ENCODE measurements at places on chromosomes 11 and 22.

- peak; percentile 43 for DNase-seq
Measured at GRCh38 chr11:123560006-123560405, 94.4 kb downstream of the SCN3B start.

- DNase-seq, result no peak
Measured at GRCh38 chr22:38282397-38282796, 9.6 kb upstream of the TMEM184B start.

DNA sequence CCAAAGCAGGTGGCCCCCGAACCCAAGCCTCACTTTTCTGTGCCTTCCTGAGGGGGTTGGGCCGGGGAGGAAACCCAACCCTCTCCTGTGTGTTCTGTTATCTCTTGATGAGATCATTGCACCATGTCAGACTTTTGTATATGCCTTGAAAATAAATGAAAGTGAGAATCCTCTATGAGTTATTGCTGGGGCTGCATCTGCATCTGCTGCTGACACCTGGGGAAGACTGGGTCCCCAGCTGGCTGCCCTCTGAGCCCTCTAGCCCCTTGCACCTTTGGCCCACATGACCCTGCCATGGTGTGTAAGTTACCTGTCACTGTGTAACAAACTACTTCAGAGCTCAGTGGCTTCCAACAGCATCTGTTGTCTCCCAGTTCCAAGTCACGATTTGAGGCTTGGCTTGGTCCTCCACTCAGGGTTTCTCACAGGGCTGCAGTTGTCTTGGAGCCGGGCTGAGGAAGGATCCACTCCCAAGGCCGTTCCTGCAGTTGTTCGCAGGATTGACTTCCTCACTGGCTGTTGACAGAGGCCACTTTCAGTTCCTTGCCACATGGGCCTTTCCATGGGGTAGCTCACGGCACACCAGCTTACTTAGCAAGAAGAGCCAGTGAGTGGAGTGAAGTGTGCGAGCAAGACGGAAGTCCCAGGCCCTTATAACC, 13.5 kb upstream of the UVRAG start:
- DNase-seq, result peak; percentile 39

DNA sequence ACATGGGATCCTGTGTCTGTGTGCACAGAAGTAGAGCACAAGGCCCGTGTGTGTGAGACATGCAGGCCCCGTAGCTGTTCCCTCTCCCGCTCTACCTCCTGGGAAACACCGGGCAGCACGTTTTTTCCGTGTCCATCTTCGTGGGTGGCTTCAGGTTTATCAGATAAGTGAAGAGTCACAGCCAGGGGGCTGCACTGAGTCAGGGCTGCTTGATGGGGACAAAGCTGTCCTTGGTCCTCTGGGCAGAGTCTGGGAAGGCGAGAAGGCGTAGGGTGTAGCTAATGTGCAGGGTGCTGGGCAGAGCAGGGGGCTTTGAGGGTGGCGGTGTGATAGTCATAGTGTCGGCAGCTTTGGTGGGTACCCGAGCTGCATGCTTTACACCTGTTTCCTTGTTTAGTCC, 23.7 kb downstream of the INCENP start:
- no peak for DNase-seq

DNA sequence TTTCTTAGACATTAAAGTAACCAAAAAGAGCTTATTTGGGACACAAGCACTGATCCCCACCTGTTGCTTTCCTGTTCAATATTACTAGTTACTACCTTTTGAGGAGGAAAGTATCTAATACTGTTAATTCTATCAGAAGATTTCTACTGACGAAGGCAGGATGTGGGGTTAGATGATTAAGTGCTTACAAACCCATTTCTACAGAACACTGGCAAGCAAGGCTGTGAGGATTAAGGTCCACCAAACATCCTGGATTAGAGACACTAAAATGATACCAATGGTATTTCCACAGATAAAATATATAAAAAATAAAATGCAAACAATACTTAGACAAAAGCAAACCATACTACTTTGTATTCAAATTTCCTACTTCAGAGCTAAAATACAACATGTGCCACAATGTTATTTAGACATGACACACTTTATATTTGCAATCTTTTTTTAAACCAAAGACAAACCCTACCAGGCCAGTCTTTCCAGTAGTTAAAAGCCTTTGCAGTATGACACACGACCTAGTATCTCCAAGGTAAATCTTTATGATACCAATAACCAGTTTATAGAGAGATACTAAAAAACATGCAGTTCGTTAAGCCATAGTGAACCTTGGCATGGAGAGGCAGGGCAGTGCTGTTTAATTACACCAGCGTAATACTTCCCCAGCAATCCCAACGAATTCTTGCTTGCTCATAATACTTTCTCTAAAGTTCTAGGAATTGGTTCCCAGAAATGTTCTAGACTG, 71.2 kb upstream of the TP53AIP1 start:
- no peak for DNase-seq

GRCh38 chr11:129115652-129116586, 76.2 kb downstream of the ARHGAP32 start:
- no peak for DNase-seq

GRCh38 chr22:28656181-28656580, 23.5 kb downstream of the TTC28 start:
- DNase-seq, result no peak

- no peak for DNase-seq
Measured at GRCh38 chr11:124207102-124207792, 24.1 kb downstream of the OR10D3 start.

Measured in CD4-positive, alpha-beta T cell treated with Interleukin-4 for 1 hour (primary cell).